ENCODE measurements at places on chromosomes 1 and 21.
A peak's percentile ranks its signal among the peaks of the same experiment; 100 is the strongest.

DNA sequence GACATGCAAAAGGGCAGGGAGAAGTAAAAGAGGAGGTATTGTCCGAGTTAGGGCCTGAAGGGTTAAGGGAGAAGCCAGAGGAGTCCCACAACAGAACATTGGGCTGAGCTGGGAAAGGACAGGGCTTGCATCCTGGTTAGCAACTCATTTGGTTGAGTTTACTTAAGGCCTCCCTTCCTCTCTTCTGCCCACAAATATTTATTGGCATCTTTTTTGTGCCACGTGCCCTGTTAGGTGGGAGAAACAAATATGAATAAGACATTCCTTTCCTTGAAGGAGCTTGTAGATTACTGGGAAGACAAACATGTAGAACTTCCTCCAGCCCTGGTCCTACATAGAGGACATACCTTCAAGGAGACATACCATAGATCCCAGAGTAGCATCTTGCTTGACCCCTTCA lies 53.0 kb upstream of the PRELP start:
- DNase-seq, result no peak

- no peak for DNase-seq
These were observed 34.3 kb downstream of the GPR137B start for GRCh38 chr1:236176337-236177336.

DNA sequence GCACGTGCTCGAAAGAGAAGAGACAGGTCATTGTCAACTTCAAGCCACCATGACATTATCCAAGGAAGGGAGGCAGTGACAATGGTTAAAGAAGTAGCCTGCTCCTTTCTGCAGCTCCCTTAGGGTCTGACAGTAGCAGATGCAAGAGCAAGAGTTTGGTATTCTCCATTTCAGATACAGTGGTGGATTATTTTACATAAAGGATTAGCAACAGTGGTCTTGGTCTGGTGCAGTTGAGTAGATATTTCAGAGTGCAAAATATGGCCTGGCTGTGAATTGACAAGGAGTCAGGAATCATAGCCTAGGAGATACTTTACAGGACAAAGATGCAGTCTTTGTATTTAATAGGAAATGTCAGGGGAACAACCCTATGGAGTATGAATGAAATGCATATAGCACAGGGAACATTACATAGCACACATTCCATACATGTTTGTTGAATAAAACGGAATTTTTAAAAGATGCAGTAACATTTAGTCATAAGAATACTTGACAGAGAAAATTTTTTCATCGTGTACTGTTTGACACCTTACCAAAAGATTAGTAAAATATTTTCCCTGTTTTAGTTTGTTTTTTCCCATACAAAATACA lies 41.8 kb downstream of the CHRM3 start:
- DNase-seq, result no peak

DNA sequence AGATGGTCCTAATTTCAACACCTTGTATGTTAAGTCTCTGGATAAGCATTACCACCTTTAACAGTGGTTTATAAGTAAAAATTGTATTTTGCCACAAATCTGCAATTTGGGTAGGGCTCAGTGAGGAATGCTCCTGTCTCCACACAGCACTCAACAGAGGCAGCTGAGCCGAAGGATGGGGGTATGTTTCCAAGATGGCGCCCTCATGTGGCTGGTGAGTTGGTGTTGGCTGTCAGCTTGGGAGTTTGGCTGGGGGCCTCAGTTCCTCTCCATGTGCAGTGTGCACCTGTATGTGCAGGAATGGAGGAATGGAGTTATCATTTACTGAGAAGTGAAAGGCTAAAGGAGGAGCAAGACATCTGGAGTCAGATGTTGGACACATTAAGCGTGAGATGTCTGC lies 136.8 kb downstream of the GABPA start:
- DNase-seq, result peak; percentile 11

DNA sequence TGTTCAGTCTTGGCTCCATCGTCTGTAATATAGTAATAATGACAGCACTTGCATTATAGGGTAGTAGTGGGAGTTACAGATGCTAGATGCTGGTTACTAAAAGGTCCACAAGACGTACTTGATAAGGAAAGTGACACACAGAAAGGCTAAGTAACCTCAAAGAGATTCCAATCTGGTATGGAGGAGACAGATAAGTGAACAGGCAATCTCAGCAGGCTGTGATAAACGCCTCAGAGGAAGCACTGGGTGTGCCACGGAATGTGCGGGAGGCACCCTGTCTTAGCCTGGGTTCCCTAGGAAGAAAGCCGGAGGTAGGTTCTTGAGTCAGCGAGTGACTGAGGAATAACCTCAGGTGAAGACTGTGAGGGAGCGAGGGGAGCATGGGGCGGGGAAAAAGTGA lies 4.6 kb upstream of the CTPS1 start:
- DNase-seq, result no peak

GRCh38 chr1:29644812-29645211 lies 408.5 kb downstream of the PTPRU start:
- no peak for DNase-seq

- peak; percentile 34 for DNase-seq
These were observed 112.6 kb downstream of the ADAMTS1 start for GRCh38 chr21:26732432-26733221.

GRCh38 chr1:205229916-205230700 lies 2.4 kb downstream of the TMCC2 start:
- no peak for DNase-seq

GRCh38 chr1:101996825-101997465 lies at the start of gene OLFM3:
Gene OLFM3, minus strand, starts transcription at chr1:101996926.
- no peak for DNase-seq

DNA sequence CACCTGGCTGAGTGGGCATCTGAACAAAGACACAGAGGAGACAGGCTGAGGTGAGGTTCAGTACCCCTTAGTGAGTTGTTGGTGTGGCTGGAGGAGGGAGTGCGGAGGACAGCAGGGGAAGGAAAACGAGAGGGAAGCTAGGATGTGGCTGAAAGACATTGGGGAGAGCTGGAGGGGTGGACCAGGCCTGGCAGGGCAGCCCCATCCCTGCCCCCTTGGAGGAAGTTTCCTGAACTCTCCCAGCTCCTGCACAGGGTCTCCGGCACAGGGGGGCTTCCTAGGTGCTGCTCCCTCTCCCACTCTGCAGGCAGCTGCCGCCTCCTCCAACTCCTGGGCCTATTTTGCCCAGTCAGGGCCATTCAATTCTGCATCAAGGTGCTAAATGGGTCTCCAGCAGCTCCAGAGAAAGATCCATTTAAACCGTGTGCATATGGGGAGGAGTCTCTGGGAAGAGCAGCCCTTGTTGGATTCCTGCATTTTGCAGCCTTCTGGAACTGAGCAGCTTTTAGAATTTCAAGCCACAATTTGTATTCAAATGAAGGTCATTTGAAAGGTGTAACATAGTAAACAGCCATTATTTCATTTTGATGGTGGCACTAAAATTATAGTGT lies 193.9 kb downstream of the CAMTA1 start:
- no peak for DNase-seq

DNA sequence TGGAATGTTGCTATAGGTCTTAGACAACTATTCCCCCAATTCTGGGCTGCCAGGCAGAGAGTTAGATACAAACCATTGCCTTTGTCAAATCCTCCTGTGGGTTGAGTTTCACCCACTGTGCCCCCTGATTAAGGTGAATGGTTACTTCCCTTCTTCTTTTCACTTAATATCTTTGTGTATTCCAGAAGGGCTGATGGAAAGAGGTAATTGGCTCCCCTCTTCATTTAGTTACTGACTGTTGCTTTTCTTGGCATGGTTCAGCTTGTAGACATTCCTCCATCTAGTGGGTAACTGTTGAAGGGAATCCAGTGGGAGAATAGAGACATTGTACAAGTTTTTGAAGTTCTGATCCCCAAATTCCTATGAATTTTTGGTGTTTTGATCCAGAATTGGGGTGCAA lies 43.8 kb upstream of the MACF1 start:
- no peak for DNase-seq

DNA sequence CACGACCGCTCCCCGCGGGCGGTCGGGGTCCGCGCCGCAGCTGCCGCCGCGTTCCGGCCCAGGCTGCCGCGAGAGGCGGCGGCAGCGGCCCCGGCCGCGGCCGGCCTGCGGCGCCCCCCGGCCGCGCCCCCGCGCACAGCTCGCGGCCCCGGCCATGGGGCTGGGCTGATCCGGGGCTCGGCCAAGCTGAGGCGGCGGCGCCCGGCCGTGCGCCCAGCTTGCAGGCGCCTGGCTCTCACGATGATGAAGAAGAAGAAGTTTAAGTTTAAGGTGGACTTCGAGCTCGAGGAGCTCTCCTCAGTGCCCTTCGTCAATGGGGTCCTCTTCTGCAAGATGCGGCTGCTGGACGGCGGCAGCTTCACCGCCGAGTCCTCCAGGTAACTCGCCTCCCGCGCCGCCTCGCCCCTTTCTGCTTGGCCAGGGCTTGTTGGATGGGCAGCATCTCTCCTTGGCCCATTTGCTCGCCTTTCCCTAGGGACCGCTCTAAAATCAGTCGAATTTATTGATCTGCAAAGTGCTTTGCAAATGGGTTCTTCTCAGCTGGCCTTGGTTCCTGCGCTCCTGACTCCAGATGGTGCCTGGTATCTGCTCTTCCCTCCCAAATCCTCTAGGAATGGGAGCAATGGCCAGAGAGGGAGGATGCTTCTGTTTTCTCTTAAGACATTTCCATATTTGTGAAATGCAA lies 431 bp downstream of the EEIG2 start:
- DNase-seq, result peak; percentile 43

GRCh38 chr1:173285048-173285447 lies 77.9 kb upstream of the TNFSF4 start:
- no peak for DNase-seq
